Stimulated activated memory B cell treated with anti-CD40 and anti-IgM and Interleukin-4, amounts not matched to agents 10 μg/mL and 1 μg/mL and 100 μg/mL, for 72 hours (primary cell): ENCODE measurements at places on chromosomes 12 and 14.
A peak's percentile ranks its signal among the peaks of the same experiment; 100 is the strongest.

DNA sequence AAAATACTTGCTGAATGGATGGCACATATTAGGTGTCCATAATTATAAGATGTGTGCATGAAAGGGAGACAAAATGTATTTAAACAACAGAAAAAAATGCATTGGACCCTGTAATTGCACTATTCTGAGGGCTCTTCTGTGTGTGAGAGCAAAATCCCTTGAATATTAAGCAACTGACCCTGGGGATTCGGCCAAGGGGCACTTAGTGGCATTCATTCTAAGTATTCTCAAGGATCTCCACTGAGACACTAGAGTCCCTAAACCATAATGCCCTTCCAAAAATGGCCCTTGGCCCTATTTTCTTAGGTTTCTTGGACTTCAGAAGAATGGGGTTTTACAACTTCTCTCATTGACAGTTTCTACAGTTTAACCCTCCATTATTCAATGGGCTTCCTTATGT is 388.6 kb downstream of the GLT1D1 start:
- no peak for ATAC-seq

GRCh38 chr14:55699131-55700057 is 119.4 kb downstream of the KTN1 start:
- ATAC-seq: no peak

GRCh38 chr12:56632701-56633467 is 2.8 kb upstream of the BAZ2A start:
- no peak for ATAC-seq

DNA sequence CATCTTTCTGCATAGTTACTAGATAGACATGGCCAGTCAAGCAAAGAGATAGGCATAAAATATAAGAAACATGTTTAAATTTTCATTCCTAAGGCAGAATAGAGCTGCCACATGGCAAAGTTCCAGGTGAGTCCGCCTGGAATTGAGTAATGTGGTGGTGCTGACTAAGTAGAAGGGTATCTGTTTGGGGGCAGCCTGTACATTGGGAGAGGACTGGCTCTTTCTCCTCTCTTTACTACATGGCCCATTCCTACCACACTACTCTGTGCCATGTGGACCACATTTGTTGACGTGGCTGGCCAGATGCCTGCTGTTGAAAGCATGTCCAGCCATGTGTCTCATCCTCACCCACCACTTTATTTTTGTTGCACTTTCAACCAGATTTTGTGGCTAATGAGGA is 354.0 kb downstream of the ETNK1 start:
- ATAC-seq: no peak

GRCh38 chr12:87467936-87468335 is 561.3 kb downstream of the C12orf50 start:
- no peak for ATAC-seq

GRCh38 chr14:104116288-104116755 is 22.1 kb upstream of the KIF26A start:
- no peak for ATAC-seq

DNA sequence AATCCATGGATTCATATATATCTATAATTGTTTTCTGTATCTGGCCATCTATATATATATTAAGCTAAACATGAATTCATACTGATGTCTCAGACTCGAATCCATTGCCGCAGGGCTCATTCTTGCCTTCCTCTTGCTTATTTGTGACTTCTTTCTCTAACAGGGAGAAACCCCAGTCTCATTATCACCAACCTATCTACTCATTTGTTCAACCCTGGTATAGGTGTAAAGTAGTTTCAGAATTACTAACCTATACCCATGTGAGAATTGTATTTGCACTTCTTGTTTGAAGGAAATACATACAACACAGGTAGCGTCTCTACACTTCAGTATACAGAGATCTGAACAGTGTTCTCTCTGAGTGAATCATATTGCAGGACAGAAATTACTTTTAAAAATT is 77.7 kb downstream of the PTPN11 start:
- peak; percentile 69 for ATAC-seq

DNA sequence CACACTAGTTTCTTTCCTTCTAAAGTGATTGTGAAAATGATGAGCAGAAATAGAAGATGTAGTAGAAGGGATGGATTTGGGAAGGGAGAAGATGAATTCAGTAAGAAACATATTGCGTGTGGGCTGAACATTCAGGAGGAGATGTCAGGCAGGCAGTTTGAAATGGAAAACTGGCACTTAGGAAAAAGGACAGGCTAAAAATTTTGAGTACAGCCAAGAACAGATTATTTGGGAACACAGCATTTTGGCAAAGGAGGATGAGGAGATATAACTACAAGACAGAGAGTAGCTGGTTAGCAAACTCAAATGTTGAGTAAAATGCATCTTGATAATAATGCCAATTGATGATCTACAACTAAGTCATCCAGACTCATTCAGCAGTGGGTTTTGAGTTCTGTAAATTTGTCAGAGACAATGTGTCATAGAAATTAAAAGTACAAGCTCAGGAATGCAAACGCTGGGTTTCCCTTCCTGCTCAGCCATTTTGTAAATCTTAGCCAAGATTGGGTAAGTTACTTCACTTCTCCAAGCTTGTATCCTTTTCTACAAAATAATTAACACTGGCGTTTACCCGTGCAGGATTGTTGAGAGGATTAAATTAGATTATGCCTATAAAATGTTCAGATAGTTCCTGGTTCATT is 255.0 kb downstream of the NAV3 start:
- no peak for ATAC-seq

GRCh38 chr12:92070864-92071445 is 74.7 kb downstream of the BTG1 start:
- ATAC-seq: no peak
